ENCODE measurements at places on chromosomes 11 and 22.

GRCh38 chr11:119175493-119176077 lies 7.1 kb downstream of the NLRX1 start:
- peak; percentile 63 for DNase-seq

DNA sequence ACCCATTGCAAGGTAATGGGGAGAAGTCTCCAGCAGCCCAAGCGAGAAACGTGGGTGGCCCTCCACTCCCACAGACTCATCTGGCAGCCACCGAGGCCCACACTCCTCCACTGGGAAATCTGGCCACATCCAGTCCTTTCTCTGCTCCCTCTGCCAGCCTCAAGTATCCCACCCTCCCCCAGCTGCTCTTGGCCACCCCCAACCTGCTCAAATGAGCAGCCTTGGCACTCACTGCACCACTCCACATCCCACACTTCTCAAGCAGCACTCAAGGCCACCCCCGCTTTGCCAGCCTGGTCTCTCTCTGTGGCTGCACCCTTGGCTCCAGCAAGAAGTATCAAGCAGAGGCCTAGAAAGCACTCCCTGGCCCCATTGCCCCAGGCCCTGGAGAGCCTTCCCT lies 28.2 kb downstream of the SLC22A12 start:
- DNase-seq: no peak

DNA sequence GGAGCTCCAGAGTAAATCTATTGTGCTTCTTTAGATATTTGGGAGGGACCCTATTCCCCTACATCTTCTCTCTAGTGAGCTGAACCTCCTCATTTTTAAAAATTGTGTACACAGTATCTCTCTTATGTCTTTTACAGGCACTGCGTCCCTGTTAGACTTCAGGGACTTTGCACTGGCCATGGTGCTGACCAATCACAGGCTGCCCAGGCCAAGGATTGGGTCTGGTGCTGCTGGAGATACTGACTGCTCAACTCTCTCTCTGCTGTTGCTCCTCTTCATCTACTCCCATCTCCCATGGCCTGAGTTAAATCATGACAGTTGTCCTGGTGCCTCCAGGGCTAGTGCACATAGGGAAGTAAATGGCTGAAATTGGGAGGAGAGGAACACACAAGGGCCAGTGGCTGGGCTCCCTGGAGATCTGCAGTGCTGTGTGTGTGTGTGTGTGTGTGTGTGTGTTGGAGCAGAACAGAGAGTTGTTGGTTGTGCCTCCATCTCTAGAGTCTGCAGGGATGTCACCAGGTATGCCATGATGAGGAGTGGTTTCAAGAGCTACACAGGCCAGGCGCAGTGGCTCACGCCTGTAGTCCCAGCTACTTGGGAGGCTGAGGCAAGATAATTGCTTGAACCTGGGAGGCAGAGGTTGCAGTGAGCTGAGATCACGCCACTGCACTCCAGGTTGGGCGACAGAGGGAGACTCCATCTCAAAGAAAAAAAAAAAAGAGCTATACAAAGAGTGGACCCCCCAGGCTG lies 155.3 kb downstream of the ST3GAL4 start:
- DNase-seq: no peak

- DNase-seq: no peak
Measured at GRCh38 chr11:12769834-12770345, 95.7 kb downstream of the TEAD1 start.

- DNase-seq: no peak
Measured at GRCh38 chr11:2519862-2520735, 75.3 kb downstream of the KCNQ1 start.

GRCh38 chr11:115848611-115849010 lies 344.4 kb upstream of the CADM1 start:
- DNase-seq: no peak

DNA sequence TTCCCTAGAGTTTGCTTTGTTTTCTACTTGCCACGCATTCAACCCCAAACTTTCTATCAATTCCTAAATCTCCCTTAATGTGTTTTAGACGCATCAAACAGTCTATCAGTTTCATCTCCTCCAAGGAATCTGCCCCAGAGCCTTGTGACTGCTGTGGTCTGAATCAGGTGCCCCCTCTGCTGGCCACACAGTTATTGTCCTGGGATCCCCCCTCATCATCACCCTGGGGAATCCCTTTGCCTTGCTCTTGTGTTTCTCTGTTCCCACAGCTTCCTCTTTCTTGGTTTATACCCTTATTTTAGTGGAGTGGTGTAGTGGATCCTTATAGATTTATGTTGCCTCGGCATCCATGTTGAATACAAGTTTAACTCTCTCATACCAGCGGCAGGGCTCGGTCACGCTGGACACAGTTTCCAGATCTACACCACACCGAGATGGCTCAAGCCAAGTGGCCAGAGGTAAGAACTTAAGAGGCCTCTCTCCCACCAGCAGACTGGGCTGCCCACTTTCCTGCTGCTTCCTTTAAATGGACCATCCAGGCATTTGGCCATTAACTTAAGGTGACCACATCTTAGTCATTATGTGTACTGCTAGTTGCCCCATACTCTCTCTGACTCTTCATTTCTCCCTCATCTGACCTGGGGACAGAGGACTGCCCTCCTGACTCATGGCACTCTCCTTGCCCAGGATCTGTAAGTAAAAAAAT lies 8.2 kb downstream of the UPB1 start:
- no peak for DNase-seq

GRCh38 chr11:61609000-61609979 lies 28.4 kb upstream of the SYT7 start:
- no peak for DNase-seq
